ENCODE measurements at places on chromosomes 6 and 20.

GRCh38 chr6:108581932-108582475, 21.3 kb downstream of the FOXO3 start:
- DNase-seq = no peak

- DNase-seq = peak; percentile 23
Observed at GRCh38 chr6:42726485-42727086, 4.2 kb upstream of the PRPH2 start.

GRCh38 chr6:111761783-111762312, 111.4 kb downstream of the FYN start:
- no peak for DNase-seq

DNA sequence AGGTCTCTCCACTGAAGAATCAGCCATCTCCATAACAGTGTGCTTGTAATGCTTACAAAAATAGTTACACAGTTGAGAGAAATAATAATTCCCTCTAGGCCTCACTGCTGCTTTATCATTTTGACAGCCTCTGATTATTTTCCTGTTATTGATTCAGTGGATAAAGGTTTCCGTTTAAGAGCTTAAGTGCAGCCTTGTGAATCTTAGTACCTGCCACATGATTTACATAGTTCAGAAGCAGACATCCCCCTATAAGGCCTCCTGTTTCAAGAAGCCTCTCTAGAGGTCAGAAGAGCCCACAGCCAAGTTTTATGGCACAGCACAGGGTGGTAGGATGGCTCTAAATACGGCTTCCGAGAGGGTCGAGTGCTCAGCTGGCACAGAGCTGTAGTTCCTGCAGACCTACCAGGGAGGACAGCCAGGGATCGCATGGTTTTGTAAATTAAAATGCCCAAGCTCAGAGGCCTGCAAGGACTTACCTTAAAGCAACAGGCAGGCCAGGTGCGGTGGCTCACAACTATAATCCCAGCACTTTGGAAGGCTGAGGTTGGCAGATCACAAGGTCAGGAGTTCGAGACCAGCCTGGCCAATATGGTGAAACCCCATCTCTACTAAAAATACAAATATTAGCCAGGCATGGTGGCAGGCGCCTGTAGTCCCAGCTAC, 17.6 kb upstream of the PYGB start:
- DNase-seq = no peak

DNA sequence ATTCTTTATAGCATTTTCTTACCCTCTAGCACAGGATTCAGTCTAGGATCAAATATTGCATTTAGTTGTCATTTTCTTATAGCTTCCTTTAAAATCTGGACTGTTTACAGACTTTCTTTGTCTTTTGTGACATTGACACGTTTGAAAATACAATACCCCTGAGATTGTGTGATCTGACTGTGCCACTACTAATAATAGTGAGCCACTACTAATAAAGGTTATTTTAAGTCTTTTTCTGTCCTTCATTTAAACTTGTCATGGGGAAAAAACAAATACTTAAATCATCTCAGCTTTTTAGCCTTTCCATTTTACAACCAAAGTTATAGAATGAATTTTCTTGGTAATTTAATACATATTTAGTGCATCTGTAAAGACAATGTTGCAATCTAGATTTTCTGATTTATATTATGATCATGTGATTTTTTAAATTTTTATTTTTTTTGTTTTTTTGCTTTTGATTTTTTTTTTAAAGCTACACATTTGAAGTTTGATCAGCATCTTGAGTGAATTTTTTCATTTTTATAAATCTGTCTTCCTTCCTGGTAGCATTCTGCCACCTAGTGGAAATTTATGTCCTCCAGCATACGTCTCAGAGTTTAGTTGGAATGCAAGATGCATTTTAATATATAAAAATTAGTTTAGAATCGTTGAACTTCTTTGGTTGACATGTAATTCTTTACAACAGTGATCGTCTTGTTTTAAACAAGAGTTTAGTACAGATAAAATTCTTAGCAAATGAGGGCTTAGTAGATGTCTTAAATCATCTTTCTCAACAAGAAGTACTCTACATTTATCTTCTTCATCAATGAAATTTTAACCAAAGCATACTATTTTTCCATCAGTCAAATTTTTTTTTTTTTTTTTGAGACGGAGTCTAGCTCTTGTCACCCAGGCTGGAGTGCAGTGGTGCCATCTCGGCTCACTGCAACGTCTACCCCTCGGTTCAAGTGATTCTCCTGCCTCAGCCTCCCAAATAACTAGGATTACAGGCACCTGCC, 119.4 kb downstream of the NCOA3 start:
- no peak for DNase-seq

GRCh38 chr6:141326925-141327324, 805.8 kb upstream of the GJE1 start:
- DNase-seq = no peak

GRCh38 chr6:169895000-169895759, 143.8 kb downstream of the ERMARD start:
- DNase-seq = no peak

DNA sequence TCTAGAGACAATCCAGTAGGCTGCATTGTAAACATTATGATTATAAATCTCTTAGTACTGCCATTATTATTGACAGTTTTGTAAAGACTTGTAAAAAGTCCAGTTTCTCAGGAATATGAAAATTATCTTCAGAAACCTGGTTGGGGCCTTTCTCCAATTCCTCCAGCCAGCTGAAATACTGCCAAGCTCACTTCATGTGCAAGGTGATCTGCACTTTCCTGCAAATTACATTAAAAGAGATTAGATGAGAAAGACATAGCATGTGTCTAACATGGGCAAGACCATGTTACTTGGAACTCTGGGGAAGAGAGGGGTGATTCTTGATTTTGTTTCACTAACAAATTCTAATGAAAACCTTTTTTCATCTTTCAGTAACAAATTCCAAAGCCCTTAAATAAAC, 24.0 kb downstream of the PGM3 start:
- no peak for DNase-seq

DNA sequence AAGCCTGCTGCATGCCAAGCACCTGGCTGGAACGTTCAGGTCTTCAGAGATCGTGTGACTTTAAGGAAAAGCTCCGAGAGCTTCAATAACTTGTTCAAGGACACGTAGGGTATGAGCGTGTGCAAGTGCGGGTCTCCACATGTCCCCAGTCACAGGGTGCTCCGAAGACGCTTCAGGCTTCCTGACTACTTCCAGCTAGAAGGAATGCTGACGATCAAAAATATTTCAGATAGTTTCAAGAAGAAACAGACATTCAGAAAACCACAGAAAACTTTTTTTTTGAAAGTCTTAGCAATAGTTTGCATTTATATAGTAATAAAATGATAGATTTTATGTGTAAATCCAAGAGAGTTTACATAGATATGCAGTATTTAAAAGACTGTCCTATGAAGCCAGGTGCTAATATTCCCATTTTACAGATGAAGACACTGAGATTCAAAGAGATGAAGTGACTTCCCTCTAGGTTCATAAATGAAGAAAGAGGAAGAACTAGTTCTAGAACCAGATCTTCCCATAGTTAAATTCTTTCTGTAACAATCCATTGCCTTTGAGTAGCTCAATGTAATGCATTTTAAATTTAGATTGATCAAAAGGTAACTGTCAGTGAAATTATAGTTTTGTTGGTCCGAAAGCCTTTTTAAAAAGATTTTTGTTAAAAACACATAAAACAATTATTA, 247.6 kb downstream of the MYLK4 start:
- no peak for DNase-seq

Data from neural crest cell (in vitro differentiated cells).